Stimulated activated CD4-positive, alpha-beta T cell treated with anti-CD3 and anti-CD28 coated beads, Interleukin-15, amount 100 ng/mL, for 24 hours (primary cell): ENCODE measurements at places on chromosomes 2 and 18.

GRCh38 chr2:37918742-37919186 is 6.3 kb upstream of the RMDN2 start:
- DNase-seq: no peak

DNA sequence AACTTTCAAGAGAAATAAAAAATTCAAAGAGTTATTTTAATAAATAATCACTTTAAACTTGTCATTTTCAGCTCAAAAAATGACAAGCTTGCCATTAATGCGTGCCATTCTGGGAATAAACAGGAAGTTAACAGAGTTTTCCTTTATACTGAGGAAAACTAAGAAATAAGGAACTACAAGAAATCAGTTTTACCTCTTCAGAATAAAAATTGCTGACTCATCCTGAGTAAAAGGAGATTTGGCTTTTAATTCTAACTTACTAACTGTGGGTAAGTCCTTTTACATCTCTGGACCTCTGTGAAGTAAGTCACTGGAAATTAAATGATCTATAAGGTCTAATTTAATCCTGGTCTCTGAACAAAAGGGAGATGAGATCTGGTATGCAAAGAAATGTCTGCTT is 16.1 kb downstream of the CEBPZ start:
- DNase-seq: no peak

DNA sequence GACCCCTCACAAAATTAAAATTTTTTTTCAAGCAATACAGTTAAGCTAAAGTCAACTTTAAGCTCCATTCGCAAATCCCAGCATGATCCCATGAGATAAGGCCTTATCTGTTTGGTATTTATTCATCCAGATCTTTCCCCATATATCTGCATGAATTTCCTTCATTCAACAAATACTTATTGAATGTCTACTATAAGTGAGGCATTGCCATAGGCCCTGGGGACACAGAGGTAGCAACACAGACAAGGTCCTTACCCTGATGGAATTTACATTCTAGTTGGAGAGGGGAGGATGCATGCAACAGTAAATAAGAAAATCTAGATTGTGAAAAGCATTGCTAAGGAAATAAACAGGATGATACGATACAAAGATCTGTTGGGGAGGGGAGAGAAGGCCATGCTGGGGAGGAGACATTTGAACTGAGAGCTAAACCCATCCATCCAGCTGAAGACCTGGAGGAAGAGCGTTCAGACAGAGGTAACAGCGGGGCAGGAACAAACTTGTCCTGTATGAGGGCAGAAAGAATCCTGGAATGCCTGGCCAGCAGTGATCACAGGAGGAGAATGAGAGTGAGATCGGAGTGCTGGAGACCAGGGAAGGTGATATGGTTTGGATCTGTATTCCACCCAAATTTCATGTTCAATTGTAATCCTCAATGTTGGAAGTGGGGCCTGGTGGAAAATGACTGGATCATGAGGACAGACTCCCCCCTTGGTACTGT is 71.6 kb downstream of the SDC1 start:
- DNase-seq: no peak

DNA sequence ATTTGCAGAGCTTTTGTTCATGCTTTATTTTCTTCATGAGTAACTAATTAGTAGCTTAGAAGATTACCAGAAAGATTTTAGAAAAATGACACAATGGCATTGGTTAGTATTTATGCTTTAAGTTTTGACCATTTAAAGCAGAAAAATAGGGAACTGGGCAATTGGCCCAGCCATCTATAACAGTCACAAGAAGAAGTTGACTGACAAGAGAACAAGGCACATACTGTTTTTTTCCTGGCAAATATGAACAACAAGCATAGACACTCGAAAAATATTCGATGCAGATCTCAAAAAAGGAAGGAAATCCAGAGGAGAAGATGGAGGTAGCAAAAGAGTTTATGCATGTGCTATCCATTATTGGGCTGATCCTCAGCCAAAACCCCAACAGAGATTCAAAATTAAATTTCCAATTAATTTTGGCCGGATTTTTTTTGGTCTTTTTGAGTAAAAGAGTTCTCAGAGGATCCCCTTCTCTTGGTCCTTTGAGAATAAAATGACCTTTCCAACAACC is 200.8 kb upstream of the SLC35G4 start:
- DNase-seq: no peak

GRCh38 chr2:220676695-220677094 is 895.4 kb downstream of the EPHA4 start:
- DNase-seq: no peak

DNA sequence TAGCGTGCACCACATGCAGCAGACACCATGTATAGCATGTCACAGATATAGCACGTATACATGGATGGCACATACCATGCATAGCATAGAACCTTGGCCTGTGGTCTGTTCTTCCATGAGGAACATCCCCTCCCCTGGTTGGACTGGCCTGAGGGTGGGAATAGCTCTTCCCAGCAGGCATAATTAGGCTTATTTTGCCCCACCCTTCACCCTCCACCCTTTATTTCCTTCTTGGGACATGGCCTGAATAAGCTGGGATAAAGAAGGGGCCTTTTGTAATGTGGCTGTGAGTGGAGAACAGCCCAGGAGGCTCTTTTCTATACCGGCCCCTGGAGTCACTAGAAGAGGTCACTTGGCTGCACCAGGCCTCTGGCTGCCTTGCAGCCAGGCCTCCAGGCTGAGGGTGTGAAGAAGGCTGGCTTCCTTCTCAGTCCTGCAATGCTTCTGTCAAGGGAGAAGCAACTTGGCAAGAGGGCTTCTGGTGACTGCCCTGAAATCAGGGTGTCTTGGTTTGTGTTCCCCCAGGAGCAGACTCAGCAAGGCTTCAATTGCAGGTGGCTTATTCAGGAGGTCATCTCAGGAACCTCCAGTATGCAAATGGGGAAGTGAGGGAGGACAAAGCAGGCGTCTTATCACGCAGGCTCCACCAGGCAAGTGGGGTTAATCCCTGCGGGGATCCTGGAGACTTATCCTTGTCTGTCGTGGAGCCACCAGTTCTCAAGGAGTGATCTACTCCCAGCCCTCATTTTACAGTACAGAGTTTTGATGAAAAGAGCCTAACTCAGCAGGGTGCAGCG is 68.2 kb downstream of the HS6ST1 start:
- DNase-seq: no peak

DNA sequence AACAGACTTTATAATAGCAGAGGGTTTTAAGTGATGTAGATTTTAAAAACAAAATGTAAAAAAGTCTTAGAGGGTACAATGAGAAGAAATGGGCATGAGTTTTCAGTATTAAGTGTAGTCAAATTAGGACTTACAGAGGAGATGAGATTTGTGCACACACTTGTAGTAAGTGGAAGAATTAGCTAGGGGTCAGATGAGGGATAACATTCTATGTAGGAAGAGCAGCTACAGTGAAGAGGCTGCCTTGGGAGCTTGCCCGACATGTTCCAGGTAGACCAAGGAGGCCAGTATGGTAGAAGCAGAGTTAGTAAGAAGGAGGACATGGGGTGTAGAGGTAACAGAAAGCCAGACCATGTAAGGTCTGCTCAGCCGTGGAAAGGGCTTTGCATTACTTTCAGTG is 189.2 kb upstream of the DSEL start:
- no peak for DNase-seq

DNA sequence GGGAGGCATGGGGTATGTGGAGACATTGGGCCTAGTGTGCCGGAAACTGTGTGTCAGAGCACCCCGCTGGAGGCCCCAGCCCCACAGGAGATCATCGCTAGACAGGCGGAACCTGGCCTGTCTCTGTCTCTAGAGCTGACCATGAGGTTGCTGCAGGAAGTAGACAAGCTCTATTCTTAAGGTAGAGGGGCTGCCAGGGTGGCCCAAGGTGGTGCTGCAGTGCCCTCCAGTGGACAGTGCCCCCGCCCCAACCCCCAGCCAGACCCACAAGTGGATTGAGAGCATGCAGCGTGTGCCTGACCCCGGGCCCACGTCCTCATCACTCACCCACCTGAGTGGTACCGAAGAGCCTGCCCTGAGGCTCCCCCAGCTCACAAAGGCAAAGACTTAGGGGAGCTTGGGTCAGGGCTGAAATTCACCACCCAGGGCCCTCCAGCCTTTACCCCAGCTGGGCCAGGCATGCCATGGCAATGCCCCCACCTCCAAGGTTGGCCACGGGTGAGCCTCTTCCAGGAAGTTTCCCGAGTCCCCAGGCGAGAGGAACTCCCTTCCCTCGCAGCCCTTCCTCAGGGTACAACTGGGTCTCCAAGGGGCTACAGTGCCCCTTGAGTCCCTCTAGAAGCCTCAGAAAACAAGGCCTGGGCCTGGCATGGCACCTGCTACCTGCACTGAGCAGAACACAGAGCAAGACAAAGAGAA is 155.0 kb downstream of the TTC32 start:
- DNase-seq: peak; percentile 16

- DNase-seq: no peak
These were observed 17.5 kb downstream of the RAB27B start for GRCh38 chr18:54845787-54846186.

DNA sequence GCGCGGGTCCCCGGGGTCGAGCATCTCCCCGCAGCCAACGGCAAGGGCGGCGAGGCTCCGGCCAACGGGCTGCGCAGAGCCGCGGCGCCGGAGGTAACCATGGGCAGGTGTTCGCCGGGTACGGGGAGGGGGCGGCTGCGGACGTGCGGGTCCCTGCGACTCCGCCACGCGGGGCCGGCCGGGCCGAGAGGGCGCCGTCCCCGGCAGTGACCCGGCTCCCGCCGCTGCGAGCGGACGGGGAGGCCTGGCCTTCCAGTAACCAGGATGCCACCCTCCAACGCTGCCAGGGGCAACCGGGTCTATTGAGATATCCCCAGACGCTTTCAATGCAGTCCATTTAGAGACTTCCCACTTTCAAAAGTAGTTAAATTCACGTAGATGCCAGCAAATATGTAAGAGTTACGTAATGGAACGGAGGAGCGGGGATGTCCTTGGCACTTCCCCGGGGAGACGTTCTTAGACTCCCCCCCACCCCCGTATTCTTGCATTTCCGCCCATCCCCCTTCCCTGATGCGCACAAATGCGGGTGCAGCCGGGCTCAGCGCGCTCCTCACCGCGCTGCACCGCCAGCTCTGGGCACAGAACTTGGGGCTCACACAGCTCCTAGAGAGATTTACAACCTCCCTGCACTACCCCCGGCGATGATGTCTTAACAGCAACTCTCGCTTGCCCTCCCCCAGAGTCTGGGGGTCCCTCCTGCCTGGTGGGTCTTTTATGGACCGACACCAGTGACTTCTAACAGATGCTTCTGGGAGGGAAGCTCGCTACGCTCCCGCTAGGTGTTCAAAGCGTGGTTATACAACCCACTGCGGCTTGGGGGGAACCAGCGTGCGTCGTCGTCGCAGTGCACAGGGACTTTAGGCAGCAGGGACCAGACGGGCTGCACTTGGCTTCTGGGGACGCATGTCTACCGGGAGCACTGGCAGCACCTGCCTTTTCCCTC is 657 bp downstream of the SGPP2 start:
- DNase-seq: peak; percentile 54

GRCh38 chr2:105812180-105813044 is 67.7 kb downstream of the NCK2 start:
- no peak for DNase-seq

- no peak for DNase-seq
These were observed 35.5 kb downstream of the STAT1 start for GRCh38 chr2:190978389-190979053.

- DNase-seq: no peak
These were observed 243.8 kb upstream of the CHST9 start for GRCh38 chr18:27428716-27429475.

- DNase-seq: no peak
These were observed 89.7 kb downstream of the CRIM1 start for GRCh38 chr2:36445185-36445866.

- DNase-seq: no peak
These were observed 66.2 kb downstream of the STAT1 start for GRCh38 chr2:190947711-190948251.

GRCh38 chr2:184598002-184598315 is 370 bp upstream of the ZNF804A start:
- DNase-seq: no peak

DNA sequence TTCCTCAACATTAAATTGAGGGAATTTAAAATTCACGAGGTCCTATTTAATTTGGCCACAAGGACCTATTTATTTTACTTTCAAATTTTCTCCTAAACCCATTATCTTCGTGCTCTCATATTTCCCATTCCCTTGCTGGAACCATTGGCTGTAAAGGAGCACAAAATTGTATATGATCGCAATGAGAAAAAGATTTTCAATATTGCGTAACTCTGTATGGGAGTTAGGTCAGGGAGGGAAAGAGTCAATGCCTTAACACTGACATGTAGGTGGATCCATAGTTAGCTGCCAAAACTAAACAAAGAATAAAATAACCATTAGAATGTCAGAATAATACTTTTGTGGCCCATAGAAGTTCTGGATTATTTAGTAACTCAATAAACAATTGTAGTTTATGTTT is 40.6 kb upstream of the ZC3H15 start:
- no peak for DNase-seq

DNA sequence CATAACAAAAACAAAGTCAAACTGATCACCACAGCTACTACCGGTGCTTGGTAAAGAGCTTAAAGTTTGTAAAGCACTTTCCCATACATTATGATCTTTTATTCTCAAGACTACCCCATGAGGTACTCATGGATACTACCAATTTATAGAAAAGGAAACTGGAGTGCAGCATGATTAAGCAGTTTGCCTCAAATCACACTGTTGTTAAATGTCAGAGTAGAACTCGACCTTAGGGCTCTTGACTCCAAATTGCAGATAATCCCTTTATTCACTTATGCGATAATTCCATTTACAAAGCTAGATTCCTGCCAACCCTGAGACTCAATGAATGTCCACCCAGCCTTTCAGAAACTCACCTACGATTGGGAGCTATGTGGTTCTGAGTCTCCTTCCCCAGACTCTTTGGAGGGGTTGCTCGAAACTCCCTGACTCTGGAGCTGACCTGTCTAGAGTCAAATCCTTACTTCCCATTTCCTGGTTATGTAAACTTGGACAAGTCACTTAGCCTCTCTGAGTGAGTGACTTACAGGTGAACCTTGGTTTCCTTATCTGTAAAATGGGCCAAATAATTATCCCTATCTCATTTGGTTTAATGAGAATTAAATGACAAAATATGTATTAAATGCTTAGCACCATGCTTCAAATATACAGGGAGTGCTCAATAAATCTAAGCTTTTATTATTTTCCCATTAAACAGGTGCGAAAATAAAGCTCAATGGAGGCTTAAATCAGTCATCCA is 47.4 kb downstream of the PSD4 start:
- no peak for DNase-seq

DNA sequence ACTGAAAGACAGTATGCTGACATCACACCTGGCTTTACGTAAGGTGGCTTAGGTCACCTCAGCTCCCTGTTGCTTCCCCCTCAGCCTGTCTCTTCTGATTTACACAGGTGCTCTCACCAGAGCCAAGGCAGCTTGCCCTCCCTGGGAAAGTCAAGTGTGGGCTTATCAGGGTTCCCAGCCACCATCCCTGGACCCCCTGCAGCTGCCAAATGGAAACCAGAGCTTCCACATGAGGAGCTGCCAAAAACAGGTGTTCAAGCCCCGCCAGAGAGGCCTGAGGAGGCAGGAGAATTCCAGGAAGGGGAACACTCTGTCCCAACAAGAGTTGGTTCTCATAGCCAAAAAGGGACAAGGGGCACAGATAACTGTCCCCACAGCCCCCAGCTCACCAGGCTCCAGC is 266.7 kb downstream of the ATAD2B start:
- no peak for DNase-seq

GRCh38 chr18:3526421-3527354 is 76.7 kb downstream of the TGIF1 start:
- no peak for DNase-seq

GRCh38 chr2:176093145-176093897 is 800 bp downstream of the HOXD13 start:
- no peak for DNase-seq
